SK-N-SH treated with all-trans-retinoic acid at 6 μM for 48 hours (cell line): ENCODE measurements at places on chromosomes 7 and 10.

DNA sequence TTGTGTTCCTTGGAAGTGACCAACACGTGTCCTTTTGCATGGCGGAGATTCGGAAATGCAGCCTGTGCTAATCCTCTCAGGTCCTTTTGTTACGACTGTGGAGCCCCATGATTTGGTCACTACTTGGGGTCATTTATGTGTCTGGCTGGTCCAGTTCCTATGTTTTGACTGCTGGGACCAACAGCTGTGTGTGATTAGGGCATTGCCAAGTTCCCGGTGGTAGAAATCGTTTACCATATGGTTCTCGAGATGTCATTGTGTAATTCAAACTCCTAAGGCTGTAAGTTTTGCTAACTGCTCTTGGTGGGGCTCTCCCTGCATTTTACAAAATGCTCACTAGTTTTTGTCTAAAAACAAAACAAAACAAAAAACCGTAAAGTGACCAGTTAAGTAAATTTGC, 62.0 kb downstream of the CCNY start:
- peak; percentile 20; the same call in 1 of the 3 replicates for ATAC-seq

- ATAC-seq = no peak
Observed at GRCh38 chr10:66719483-66719882, 206.4 kb upstream of the LRRTM3 start.

GRCh38 chr10:44723619-44724325, 187.4 kb upstream of the TMEM72 start:
- ATAC-seq = no peak

- no peak; the same call in 2 of the 3 replicates for ATAC-seq
Observed at GRCh38 chr7:8125680-8126444, 136.1 kb downstream of the ICA1 start.

DNA sequence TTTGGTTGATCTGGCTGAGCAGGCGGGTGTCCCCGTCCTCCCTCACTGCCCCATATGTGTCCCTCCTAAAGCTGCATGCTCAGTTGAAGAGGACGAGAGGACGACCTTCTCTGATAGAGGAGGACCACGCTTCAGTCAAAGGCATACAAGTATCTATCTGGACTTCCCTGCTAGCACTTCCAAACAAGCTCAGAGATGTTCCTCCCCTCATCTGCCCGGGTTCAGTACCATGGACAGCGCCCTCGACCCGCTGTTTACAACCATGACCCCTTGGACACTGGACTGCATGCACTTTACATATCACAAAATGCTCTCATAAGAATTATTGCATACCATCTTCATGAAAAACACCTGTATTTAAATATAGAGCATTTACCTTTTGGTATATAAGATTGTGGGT, 26.9 kb upstream of the TRIM56 start:
- ATAC-seq = peak; percentile 59; the same call in 2 of the 3 replicates

DNA sequence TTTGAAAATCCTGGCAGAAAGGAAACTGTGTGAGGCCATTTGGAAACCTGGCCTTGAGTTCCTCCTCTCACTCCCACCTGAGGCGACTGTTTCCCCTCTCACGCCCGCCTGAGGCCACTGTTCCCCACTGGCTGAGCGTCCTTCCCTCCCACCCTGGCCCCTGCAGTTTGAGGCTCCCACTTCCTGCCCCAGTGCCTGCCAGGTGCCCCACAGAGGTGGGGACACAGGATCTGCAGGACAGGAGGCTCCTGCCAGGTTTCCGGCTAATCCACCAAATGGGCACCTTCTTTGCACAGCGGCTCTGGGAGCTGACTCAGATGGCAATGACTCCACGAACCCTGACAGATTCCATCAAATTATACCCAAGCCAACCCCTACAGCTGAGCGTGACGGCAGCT, 24.3 kb upstream of the LARP4B start:
- ATAC-seq = no peak

DNA sequence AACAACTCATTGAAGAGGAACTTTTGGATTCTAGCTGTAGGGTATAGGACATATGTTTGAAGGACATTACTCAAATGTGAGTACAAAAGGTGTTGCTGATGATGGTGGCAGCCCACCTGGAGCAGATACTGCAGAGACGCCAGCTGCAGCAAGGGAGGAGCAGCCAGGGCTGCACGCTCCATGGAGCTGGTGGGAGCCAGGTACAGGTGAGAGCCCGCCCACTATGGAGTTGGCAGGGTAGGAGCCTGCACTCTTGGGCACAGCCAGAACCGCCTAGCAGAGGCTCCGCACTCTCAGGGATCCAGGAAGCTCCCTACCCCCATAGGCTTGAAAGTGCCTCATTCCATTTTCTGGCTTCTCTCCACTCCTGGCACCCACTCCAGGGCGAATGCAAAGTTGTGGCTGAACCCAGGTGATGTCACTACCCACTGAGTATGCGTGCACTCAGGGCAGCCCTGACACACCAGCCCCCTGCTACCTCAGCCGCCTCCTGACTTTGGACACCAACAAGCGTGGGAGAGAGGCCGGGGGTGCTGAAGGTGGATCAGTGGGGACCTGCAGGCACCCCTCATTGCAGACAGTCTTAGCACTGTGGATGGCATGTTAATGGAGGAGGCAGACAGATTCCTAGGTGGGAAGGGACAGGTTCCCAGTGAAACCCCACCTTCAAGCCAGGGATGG, 761.1 kb downstream of the IPMK start:
- ATAC-seq = no peak

DNA sequence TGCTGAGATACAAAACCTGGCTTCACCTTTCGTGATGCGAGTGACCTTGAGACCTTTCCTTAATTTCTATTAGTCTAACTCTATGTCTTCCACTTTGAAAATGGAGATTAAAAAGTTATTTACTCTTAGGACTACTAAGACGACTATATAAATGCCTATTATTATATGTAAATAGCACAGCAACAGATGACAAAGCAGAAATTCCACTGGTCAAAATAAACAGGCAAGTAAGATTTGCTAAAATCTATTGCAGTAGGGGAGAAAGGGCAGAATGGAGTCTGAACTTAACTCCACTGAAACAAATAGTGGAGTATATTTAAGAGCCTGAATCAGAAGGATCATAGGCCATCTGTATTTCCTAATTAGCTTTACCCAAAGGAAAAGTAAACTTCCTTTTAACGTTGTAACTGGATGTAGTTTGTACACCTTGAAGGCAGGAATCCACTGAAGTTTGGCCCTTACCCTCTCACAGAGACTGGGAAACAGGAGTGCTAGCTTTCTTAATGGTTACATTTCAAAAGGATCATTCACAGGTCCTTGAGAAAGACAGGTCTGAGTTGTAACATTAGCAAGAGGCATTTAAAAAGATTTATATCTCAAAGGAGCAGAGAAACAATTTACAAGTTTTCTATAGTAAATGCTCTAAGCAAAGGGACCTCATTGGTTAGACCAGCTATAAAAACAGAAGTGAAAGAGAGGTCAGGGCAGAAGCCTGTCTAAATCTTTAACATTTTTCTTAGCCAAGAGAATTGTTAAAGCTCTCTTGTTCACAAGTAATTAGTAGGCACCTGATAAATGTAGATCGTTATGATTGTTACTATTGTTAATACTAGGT, 332.5 kb downstream of the ZWINT start:
- ATAC-seq = no peak

GRCh38 chr10:64385355-64385754, 864.2 kb downstream of the REEP3 start:
- ATAC-seq = no peak
